ENCODE measurements at places on chromosomes 6 and 20.

- DNase-seq = no peak
These were observed 105.3 kb upstream of the SLC22A16 start for GRCh38 chr6:110581679-110582078.

GRCh38 chr20:20894753-20895152 lies 182.3 kb upstream of the RALGAPA2 start:
- DNase-seq = no peak

DNA sequence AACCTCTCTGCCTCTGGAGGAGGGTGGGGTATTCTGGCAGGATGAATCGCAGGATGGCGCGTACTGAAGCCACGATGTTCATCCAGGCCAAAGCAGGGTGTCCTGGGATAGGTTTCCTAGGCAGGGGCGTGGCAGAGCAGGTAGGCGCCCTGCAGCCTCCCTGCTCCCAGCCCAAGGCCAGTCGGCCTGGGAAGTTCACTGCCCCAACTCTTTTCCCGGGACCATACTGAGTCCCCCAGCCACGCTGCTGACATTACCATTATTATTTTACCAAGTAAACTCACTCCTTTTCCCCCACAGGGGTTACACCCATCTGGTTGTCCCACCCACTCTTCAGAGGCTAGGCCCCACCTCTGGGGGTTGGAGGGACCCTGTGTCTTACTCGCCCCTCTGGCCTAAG lies 21.8 kb downstream of the SDCBP2 start:
- no peak for DNase-seq

- DNase-seq = no peak
These were observed 93.1 kb downstream of the EPB41L2 start for GRCh38 chr6:130969791-130970491.
